ENCODE measurements at places on chromosomes 2 and 18.

GRCh38 chr18:23377669-23378301 is 75.3 kb upstream of the RIOK3 start:
- DNase-seq: peak; percentile 65

DNA sequence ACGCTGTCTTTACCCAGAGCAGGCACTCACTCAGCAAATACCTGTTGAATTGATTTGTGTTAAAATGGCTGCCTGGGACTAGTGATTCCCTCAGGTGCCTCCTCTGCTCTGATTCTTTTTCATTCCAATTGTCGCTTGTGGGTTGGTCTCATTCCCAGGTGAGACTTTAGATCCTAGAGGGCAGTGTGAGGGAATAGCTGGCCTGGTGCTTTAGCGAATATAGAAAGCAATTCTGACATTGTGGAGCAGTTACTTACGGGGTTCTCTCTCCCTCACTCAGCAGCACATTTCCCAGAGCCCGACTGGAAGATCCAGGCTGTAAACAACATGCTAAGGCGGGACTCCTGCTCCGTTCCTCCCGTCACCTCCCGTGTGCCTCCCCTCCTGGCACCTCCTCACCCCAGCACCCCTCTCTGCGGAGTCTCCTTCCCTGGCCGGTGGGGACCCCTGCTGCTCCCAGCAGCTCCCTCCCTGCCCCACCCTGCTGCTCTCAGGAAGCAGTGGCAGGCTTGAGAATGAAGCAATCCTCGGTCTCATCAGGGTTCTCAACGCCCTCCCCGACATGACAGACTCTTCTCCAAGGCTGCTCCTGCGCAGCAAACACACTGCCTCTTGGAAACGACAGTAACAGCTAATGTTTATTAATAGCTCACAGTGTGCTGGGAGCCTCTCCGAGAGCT is 26.9 kb downstream of the CELF4 start:
- DNase-seq: no peak

- DNase-seq: no peak
Measured at GRCh38 chr2:240133401-240133800, 2.7 kb downstream of the COPS9 start.

GRCh38 chr2:198488964-198489363 is 684.6 kb downstream of the PLCL1 start:
- no peak for DNase-seq

DNA sequence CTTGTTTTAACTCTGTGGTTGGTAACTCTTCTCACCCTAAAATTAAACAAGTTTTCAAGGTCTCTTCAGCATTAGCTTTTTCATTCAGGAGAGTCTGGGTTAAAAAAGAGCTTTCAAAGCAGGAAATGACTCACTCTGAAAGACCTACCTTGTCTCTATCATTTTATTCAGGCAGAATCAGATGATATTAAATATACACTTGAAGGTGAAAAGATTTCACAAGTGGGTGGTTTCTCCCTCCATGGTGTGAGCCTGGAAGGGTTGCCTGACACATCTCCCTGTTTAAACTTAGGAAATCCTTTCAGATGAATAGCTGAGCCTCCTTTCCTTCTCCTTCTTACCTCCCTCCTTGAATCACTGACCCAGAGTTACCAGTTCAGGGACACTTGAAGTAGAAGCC is 1402.0 kb upstream of the PIK3C3 start:
- DNase-seq: no peak

DNA sequence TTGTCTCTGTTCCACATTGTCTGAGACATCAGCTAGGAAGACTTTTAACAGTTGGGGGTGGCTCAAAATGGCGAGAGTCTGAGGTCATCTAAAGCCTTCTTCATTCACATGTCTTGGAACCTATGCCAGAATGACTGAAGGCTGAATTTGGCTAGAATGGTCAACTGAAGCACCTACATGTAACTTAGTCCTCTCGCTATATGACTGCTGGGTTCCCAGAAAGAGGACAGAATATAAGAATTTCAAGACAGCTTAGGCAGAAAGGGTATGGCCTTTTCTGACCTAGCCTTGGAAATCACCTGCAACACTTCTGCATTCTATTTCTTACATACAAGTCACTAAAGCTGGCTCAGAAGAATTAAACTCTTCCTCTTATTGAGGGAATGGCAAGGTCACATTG is 75.6 kb upstream of the OTX1 start:
- no peak for DNase-seq

DNA sequence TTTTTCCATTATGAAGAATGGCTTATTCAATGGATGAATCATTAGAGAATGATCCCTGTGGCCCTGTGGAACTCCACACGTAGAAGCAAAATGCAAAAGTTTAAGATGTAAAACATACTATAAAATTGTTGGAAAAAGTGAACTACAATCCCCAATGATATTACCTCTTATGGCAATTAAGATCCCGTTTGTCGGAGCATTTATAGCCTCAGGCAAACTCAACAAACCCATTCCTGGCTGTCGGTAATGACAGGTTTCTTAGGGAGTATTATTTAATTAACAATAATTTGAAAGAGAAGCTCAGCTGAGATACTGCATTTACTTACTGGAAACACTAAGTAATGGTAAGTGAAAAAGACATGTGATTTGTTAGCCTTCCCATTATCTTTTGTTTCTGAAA is 138.3 kb downstream of the CDH20 start:
- no peak for DNase-seq

DNA sequence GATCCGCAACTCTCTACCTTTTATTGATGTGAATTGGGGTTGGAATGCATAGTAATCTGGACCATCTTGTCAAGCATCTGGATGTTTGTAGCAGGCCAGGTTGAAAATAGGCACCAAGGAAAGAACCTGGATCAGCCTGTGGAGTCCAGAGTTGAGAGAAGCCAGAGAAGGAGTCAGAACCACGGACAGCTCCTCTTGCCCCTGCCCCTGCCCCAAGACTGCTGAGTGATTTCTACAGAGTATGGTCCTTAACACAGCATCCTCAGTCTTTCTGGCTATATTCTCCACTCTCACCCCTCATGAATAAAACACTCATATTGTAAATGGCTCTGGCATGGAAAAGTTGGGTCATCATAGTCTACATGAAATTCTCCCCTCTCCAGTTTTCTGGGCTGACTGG is 154.6 kb downstream of the LOXHD1 start:
- no peak for DNase-seq

DNA sequence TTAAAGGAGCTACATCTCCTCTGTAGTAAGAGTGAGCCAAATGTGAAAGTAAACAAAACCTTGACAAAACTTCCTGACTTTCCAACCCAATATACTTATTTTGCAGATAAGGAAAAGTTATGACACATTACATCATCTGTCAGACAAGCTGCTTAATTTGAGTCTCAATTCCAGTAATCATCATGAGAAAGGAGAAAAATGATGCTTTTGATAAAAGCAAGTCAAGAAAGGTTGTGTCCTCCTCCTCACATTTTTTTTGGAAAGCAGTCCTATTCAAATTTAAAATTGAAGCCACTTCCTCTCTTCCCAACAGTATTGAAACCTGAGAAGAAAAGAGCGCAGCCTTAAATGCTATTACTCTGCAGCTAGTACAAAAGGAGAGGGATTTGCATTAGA is 519.6 kb downstream of the LRP1B start:
- no peak for DNase-seq

DNA sequence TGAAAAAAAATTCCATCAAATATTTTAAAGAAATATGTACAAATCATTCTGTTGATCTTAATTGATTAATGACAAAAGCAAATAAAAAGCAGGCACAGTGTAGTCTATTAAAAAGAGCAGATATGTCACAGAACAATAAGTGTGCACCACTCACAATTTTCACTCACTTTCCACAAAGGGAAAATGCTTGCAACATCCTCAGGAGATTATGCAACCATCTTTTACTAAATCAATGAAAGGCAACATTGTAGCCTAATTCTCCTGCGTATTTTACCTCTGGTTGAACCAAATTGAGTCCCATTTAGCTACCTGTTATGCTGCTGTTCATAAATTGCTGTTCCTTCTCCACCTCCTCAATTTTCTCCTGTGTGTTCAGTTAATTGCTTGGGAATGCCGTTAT is 1346.8 kb upstream of the PIK3C3 start:
- DNase-seq: no peak

- DNase-seq: no peak
Measured at GRCh38 chr2:144441711-144442141, 78.2 kb downstream of the ZEB2 start.

GRCh38 chr2:143877876-143878530 is 641.9 kb downstream of the ZEB2 start:
- no peak for DNase-seq

- no peak for DNase-seq
Measured at GRCh38 chr2:172398440-172398839, 28.9 kb upstream of the ITGA6 start.

DNA sequence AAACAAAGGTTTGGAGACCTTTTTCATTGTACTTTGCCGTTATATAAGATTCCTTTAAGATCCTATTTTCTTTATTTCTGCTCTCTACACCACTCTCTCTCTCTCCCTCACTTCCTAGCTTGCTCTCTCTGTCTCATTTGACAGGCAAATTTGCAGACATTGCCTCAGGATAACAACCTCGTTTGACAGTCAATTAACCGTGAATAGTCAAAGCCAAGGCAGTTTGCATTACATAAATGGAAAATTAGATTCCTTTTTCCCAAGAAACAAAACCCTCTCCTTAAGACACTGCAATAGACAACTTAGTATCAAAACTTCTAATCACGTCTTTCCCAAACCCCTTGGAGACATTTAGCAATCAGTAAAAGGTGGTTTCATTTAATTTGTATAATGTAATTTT is 7.4 kb downstream of the SKOR2 start:
- no peak for DNase-seq

- DNase-seq: peak; percentile 56
Measured at GRCh38 chr2:42102591-42103450, 55.0 kb downstream of the PKDCC start.

GRCh38 chr18:26722565-26722931 is 143.0 kb downstream of the AQP4 start:
- no peak for DNase-seq

DNA sequence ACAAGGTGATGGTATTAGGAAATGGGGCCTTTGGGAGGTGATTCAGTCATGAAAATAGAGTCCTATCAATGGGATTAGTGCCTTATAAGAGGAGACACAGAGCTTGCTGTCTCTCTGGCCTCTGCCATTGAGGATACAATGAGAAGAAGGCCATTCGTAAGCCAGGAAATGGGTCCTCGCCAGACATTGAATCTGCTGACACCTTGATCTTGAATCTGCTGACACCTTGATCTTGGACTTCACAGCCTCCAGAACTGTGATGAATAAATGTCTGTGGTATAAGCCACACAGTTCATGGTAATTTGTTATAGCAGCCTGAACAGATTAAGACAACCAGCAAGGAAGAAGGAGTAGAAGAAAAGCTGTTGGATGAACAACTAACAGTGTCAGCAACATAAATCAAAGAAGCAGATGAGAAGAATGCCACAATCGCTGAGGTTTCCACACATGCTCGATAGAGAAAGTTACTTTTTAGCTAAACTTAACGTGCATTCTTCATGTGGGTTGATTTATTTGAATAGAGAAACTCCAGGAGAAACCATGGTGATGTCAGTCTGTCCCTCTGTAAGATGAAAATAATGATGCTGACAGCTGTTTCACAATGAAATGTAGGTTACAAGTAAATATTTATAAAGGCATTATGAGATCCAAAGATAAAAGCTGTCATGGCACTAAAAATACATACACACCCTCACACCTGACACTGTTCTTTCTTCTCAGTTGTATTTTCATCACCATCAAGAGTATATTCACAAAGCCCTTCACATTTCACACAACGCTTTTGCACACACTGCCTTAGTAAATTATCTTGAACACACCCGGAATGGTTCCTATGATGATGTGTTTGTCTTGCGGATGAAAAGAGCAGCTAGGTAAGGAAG is 153.7 kb upstream of the NCK2 start:
- DNase-seq: no peak

DNA sequence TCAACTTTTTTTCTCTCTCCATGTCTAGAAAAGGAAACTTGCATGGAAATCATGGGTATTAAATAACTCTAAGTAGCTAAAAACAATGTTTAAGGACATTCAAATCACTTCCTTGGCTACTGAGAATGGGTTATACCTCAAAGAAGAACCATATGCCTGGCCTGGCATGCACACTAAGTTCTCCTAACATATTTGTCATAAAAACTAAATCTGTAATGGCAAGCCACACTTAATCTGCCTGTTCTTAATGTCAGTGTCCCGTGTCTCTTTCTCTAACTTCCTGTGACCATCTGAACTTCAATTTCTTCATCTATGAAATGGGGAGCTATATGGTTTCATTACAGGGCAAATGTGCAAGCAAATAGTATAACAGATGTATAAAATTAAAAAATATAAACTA is 11.1 kb downstream of the PDE1A start:
- no peak for DNase-seq
